NCI-H187 (cell line): ENCODE measurements at places on chromosomes 2 and 18.

- DNase-seq = no peak
These were observed 2.3 kb downstream of the VAPA start for GRCh38 chr18:9916077-9916639.

- DNase-seq = no peak
These were observed 29.5 kb upstream of the IL1R2 start for GRCh38 chr2:101962309-101962708.

GRCh38 chr2:218726004-218726574 lies 15.5 kb downstream of the TTLL4 start:
- DNase-seq = no peak

DNA sequence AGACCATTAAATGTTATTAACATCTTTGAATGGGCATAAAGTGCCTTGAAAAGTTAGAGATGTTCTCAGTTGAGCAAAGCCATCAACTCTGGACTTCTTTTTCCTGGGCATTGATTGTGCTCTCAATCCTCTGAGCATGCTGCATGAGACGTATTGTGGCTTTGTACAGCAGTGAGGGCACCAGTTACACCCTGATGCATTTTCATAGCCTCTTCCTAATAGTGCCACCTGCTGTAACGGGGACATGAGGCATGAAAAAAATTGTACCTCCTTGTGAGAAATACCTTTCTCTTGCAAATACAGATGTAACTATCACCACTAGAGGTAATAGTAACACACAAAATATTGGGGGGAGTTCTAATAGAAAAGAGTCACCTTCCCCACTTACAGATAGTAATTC lies 697.5 kb downstream of the TMEM182 start:
- no peak for DNase-seq

- DNase-seq = no peak
These were observed 65.3 kb upstream of the WIPF1 start for GRCh38 chr2:174662859-174663258.

GRCh38 chr2:28163028-28163427 lies 229.6 kb upstream of the FOSL2 start:
- no peak for DNase-seq

DNA sequence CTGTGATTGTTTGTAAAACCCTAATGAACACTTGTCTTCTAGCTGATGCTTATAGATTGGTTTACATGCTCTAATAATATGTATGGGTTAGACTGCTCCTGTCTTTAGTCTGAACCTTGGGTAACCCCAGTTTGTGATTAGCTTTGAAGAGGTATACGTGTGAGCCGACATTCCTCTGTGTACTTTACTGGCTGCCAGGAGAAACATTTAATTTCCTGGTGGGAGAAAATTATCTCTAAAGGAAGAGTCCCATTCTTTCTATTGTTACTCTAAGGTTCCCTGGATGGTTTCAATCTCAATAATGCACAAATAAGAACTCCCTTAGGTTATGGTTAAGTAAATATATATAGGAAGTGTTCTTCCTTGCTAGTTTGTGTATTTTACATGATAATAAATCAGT lies 143.6 kb upstream of the ZSWIM2 start:
- DNase-seq = no peak

DNA sequence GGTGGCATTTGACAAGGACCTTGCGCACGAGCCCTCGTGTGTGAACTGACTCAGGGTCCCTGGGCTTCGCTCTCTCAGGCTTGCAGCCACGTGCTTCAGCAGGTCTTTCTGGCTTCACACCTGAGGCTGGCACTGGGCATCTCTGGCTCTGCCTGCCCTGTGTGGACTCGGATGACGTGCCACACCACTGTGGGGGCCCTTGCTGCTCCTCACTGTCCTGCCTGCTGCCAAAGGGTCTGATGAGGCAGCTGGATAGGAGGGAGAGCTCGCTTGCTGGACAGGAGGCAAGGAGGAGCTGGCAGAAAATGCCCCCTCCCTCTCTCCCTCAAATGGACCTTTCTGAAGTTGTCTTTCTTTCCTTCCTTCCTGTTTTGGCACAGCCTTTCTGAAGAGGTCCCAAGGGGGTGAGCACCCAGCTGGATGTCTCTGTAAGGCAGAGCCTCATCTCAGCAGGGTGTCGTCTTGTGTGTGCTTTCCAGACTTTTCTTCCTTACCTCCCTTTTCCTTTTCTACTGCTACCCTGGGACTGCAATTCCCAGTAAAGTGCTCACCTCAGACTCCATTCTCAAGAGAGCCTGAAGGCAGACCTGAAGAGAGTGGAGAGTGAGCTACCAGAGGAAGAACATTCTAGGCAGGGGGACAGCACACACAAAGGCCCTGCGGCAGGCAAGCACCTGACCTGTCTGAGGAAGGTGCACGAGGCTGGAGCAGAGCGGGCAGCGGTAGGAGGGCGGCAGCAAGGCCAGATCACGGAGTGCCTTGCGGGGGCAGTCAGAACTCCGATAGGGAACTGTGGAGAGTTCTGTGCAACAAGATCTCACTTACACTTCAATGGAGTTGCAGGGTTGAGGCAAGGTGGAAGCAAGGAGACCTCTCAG lies 5.3 kb downstream of the PER2 start:
- no peak for DNase-seq

- DNase-seq = no peak
These were observed 11.2 kb downstream of the EFR3B start for GRCh38 chr2:25053041-25053440.

DNA sequence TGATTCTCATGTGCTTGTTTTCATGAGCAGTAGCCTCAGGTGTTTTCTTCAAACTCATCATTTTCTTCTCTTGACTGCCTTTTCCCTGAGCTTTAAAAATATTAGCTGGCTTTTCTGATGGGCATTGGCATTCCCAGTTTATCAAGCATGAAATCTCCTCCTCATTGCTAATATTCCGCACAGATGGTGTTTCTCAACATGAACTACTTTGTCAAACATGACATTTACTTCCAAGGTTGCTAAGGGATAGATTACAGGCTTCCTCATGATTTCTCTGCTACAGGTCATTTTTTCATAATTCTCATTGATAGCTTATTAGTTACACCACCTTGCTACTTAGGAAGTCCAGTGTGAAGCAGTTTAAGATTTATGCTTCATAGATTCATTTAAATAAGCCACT lies 1116.9 kb upstream of the CNTNAP5 start:
- no peak for DNase-seq

DNA sequence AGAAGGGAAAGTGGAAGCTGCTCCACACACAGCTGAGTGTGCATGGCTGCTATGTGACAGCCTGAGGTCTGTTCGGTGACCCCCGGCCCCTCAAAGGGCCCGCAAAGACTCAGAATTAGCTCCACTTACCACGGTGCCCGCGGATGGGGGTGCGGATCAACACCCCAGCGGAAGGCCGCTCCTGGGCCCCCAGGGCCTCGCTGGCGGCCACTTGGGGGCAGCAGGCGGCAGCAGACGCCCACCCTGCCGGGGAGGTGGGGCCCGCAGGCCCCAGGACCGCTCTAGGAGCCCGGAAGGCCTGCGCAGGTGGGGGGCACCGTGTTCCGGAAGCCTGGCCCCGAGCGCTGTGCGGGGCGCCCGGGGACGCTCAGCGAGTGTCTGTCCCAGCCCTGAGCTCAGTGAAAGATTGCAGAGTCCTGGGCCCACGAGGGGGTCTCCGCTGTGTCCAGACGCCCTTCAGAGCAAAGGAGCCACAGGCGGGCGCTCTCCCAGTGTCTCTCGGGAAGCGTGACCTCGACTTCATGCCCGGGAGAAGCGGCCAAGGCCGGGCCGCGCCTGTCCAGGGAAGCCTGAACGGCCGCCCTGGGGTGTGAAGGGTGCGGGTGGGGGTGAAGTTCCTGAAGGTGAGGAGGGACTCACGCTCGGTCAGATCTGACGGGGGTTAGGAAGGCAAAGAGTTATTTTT lies 118.7 kb downstream of the VAPA start:
- DNase-seq = no peak

DNA sequence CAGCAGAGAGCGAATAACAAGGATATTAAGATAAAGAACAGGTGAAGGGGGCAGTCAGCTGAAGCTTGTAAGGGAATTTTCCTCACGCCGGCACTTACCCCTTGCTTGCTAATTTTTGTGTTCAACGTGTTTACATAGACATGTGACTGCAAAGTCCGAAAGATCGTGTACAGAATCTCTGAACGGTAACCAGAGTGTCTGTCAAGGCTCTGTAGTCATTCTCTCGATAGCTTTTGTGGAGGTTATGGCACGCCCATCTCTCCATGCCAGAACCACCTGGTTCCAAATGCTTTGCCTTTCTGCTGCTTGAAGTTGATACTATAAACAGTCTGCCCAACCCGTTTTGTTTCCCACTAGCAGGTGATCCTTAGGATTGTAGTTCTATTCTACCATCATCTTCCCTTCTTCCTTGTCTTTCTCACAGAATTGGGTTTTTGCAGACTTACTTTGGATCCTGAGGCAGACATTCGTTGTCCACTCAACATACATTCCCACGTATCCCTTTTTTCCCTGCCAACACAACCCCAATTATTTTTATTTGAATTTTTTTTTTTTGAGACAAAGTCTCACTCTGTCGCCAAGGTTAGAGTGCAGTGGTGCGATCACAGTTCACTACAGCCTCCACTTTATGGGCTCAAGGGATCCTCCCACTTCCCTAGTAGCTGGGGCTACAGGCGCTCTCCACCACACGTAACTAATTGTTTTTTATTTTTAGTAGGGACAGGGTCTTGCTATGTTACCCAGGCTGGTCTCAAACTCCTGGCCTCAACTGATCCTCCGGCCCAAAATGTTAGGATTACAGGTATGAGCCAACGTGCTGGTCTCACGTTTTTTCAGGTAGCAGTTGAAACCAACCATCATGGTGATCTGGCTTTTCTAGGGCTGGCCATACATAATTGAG lies 1.3 kb upstream of the USP34 start:
- DNase-seq = peak; percentile 65

DNA sequence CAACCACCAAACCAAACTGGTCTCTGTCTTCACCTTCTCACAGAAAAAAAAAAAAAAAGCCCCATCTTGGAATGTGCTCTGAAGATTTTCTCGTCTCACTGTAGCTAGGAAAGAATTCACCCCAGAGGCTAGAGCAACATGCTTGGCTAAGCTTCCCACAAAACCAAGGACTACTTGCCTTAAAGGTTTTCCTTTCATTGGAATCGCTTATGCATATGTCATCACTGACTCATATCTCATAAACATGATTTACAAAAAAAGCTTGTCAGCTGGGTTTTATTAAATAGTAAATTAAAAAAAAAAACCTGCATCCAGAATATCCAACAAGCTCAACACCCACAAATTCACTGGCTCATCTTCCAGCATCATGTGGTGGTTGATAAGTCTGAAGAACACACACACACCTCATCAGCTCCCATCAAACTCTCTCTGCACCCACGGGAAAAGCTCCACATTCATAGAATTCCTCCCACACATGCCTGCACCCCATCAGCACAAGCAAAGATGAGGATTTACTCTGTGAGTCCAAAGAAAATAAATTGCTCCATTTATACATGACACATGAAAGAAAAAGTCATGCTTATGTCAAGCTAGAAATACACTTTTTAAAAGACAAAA lies 182.0 kb upstream of the TRIB2 start:
- no peak for DNase-seq

DNA sequence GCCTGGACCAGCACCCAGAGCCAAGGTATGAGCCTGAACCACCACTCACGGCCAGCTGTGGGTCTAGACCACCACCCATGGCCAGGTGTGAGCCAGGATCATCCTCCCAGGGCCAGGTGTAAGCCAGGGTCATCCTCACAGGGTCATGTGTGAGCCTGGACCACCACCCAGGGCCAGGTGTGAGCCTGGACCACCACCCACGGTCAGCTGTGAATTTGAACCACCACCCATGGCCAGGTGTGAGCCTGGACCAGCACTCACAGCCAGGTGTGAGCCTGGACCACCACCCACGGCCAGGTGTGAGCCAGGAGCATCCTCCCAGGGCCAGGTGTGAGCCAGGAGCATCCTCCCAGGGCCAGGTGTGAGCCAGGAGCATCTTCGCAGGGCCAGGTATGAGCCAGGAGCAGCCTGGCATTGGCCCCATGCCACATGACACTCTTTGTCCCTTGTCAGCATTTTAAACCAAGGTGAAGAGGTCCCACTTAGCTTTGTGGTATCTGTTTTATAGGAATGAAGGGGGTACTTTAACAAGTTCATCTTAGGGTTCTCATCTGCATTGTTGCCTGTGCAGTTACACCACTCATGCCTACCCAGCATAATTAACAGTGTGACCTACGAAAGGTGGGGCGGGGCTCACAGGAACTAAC lies 71.2 kb downstream of the AGAP1 start:
- no peak for DNase-seq

GRCh38 chr2:231318436-231318835 lies 77.1 kb upstream of the B3GNT7 start:
- DNase-seq = no peak

DNA sequence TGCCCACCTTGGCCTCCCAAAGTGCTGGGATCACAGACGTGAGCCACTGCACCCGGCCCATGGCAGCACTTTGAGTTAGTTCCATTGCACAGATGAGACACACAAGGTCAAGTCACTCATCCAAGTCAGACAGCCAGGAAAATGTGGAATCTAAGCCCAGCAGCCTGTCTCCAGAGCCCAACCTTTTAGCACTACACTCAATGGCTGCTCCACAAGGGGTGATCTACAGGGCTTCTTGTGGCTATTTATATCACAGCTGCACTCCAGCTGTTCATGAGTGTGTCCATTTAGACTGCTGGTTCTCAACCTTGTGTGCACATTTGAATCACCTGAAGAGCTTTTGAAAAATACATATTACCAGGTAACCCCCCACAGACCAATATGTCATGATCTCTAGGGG lies 72.9 kb upstream of the RPL31 start:
- DNase-seq = no peak

- no peak for DNase-seq
These were observed 125.6 kb downstream of the FMNL2 start for GRCh38 chr2:152460567-152460966.

DNA sequence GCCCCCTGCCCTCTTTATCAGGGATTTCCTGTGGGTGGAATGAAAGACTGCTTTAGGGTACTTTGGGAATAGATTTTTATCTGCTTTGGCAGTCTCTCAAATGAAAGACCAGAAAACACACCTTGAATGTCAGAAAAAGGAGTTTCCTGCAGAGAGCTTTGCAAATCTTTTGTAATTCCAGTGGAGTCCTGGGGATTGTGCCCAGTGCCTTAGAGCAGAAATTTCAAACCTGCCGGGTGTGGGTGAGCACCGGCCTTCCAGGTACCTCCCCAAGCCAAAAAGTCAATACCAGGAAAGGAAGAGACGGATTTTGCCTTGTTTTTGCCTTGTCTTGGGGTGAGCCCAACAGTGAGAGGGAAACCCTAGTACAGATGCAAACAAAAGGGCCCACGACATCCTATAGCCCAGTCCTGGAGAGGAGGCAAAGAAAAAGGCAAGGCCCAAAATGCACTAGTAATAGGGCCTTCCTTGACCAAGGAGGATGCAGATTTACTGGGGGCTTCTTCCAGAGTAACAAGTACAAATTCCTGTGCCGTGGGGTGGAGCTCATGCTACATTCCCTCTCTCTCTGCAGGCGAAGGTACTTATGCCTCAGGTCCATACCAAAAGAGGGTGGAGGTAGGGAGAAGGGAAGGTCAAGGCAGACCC lies 36.4 kb downstream of the FOXI3 start:
- DNase-seq = no peak

GRCh38 chr2:218876562-218877219 lies 4.0 kb upstream of the WNT10A start:
- DNase-seq = no peak

GRCh38 chr2:164859251-164859818 lies 17.7 kb upstream of the COBLL1 start:
- DNase-seq = no peak

GRCh38 chr2:9961013-9961412 lies 9.5 kb downstream of the GRHL1 start:
- DNase-seq = no peak
